ENCODE measurements at places on chromosomes 5 and 9.

GRCh38 chr5:162990856-162991497 is 446.4 kb upstream of the CCNG1 start:
- no peak for DNase-seq

GRCh38 chr5:16929831-16930230 is 6.3 kb downstream of the MYO10 start:
- DNase-seq = no peak

GRCh38 chr9:20001058-20001457 is 212.2 kb upstream of the SLC24A2 start:
- no peak for DNase-seq

GRCh38 chr5:52769061-52769460 is 18.7 kb upstream of the ITGA1 start:
- DNase-seq = no peak

GRCh38 chr9:136694872-136695247 is 7.6 kb upstream of the AGPAT2 start:
- no peak for DNase-seq

GRCh38 chr5:154370119-154370518 is 75.7 kb upstream of the SAP30L start:
- no peak for DNase-seq

GRCh38 chr5:120576588-120576987 is 112.5 kb downstream of the PRR16 start:
- DNase-seq = no peak

GRCh38 chr5:178455480-178455835 is 134.7 kb downstream of the COL23A1 start:
- DNase-seq = no peak

DNA sequence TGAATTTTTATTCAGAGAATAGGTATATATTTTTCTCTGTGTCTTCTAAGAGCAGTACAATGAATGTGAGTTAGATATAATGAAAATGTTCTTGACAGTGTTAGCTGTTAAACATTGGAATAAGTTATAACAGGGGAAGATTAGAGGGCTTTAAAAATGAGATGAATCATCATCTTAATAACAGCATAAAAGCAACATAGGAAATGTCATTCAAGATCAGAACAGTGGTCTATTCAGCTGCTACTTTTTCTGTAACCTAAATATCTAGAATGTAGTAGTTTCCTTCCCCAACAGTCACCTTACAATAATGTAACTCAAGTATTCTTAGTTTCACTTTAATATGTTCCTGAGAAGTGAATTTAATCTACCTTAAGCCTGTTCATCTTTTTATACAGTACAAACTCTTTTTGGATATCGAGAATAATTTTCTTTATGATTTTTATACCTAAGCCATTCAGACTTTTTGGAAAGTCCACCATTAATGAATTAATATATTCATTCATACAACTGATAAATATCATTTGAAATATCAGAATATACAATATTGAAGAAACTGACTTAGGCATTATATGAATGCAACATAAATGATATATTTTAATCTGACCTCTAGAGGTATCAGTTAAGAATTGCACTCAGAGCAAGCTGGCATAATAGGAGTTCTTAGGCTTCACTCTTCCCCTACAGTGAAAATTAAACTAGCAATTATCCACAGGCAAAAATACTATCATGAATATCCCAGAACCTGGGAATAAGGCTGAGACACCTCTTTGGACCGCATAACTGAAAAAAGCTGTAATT is 66.1 kb upstream of the EDIL3 start:
- DNase-seq = no peak

- no peak for DNase-seq
Observed at GRCh38 chr9:78214492-78214891, 21.4 kb upstream of the CEP78 start.

- no peak for DNase-seq
Observed at GRCh38 chr5:127290946-127291693, 524 bp downstream of the MEGF10 start.
